Activated CD4-positive, alpha-beta T cell treated with anti-CD3 and anti-CD28 coated beads, Interleukin-2, amount 10 ng/mL, durations not matched to agents 7 days and 5 days (primary cell): ENCODE measurements at places on chromosomes 11 and 22. TPM values are rescaled to one million over a fixed set of nuclear protein-coding genes. Genes with fewer than 3 reads are reported as not detected.
A peak's percentile ranks its signal among the peaks of the same experiment; 100 is the strongest.

ABCC8 gene
- not detected for total RNA-seq

LRP4 gene
- 0.15 TPM for total RNA-seq

FOLR2 gene
- total RNA-seq, result not detected

APOA1 gene
- 0.25 TPM for total RNA-seq

GP1BB gene
- total RNA-seq, result not detected

CLMP gene
- total RNA-seq, result 0.23 TPM

HORMAD2 gene
- not detected for total RNA-seq

HMOX1 gene
- 0.32 TPM for total RNA-seq

NNMT gene
- not detected for total RNA-seq

GRCh38 chr11:125990244-125990643, 44.4 kb downstream of the VSIG10L2 start:
- DNase-seq, result no peak

- no peak for DNase-seq
Observed at GRCh38 chr11:10502770-10503169, 38.2 kb downstream of the RNF141 start.

DNA sequence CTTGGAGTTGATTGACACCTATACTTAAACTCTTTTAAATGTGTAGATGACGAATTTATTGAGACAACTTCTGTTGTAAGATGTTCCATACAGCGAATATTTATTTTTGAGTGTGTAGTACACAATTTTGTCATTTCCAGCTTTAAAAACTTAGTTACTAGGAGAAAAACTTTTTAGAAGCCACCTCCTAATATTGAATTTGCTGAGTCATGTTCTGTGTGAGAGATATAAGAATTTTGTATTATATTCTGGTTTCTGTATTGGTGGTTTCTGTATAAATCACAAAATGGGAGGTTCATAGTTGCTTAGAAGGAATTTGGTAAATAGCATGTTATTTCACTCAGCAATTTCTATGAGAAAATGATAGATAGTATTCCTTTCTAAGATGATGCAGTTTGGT, 171.3 kb downstream of the WNT11 start:
- DNase-seq, result no peak

DNA sequence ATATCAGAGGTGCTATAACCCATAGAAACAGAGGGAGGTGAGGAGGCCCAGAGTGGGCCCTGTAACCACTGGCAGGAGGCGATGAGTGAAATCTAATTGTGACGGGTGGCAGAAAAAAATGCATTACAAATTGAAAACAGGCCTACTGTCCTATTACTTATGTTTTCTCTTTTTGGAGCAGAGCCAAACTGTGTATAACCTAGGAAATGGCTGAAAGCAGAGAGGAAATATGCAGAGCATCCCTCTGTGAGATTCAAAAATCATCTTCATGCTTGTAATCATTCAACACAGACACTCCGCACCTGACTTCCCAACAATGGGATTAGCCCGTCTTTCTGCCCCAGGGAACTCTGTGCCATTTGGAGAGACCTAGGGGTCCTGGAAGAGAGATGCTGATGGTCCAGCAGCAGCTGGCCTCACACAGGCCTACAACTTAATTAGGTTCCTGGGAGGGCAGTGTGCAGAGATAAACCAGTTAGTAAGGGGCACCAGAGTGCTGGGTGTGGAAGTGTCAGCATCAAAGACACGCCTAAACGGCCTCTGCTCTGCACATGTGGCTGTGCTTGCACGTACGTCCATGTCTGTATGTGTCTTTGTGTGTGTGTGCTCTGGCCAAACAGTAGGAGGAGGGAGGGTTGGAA, 41.8 kb downstream of the MAP6 start:
- DNase-seq, result no peak

DNA sequence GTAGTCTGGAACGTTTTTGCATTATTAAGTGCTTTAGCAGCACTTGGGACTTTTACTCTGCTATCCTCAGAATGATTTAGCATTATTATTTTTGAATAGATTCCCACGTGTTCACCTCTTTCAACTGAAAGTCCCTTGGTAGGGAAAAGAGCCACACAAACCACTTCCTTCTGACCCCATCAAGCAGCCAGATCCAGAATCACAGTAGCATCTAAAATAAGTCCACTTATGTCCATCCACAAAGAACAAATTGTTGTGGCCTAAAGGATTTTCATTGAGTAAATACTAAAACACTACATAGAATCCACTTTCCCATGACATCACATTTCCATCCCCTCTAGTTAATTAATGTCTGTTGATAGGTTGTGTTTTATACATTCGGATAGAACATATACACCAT, 381.7 kb downstream of the AASDHPPT start:
- DNase-seq, result no peak

GRCh38 chr11:95082576-95083001, 7.1 kb upstream of the ENDOD1 start:
- no peak for DNase-seq

GRCh38 chr11:124402326-124402922, 3.6 kb upstream of the OR8B3 start:
- DNase-seq, result peak; percentile 63

- DNase-seq, result no peak
Observed at GRCh38 chr11:113119074-113119473, 157.9 kb downstream of the NCAM1 start.

- no peak for DNase-seq
Observed at GRCh38 chr11:61042537-61042936, 59.8 kb upstream of the CD5 start.
